ENCODE measurements at places on chromosomes 16 and 17.

DNA sequence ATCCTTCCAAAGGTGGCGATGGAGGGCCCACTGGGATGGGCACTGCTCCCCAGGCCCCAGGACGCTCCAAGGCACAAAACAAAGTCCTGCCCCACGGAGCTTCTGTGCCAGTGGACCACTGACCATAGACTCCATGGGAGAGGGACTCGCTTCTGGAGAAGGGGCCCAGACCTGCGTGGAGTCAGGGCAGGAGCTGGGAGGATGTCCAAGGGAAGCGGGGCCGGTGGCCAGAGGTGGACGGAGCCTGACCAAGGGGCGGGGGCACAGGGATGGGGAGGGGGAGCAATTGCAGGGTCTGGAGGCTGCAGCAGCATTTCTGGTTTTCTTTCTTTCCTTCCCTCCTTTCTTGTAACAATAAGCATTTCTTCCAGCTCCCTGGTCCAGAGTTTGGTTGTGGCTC is 14.1 kb downstream of the KCNJ12 start:
- H3K27ac ChIP-seq, result no peak overlapping the region
- no peak overlapping the region for H3K4me3 ChIP-seq
- no peaks in the 10 kb centered on the region for H3K27me3 ChIP-seq
- no peaks in the 10 kb centered on the region for H3K4me1 ChIP-seq
- no peaks in the 10 kb centered on the region for H3K36me3 ChIP-seq
- no peak for DNase-seq

DNA sequence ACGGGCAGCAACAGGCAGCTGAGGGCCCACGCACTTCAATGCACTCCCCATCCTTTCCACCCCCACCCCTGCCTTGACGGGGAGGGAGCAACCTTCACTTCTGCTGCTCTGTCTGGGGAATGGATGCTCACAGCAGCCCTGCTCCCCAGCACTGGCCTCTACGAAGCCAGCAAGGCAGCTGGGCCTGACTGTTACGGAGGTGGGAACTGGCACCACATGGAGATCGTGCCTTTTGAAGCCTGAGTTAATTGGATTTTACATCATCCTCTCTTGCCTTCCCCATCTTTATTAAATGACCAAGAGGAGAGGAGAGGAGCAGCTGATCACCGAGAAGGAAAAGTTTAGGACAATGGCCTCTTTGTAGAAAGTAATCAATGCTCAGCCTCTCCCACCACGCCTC is 187.0 kb upstream of the RPL38 start:
- H3K27ac ChIP-seq, result no peak overlapping the region
- no peaks in the 10 kb centered on the region for H3K36me3 ChIP-seq
- no peak for DNase-seq
- H3K4me3 ChIP-seq, result no peak overlapping the region

DNA sequence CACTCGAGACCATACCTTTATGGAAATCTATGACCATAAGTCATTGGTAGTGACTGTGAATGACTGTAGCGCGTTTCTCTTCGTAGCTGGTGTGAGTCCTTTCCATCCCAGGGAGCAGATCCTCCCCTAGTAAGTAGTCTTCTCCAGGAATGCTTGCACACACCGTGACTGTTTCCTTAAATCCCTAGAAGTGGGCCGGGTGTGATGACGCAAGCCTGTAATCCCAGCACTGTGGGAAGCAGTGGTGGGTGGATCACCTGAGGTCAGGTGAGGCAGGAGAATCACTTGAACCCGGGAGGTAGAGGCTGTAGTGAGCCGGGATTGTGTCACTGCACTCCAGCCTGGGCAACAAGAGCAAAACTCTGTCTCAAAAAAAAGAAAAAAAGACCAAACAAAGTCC is 70.6 kb downstream of the CRISPLD2 start:
- DNase-seq, result no peak
- H3K36me3 ChIP-seq, result no peaks in the 10 kb centered on the region
- no peak overlapping the region for H3K27ac ChIP-seq

DNA sequence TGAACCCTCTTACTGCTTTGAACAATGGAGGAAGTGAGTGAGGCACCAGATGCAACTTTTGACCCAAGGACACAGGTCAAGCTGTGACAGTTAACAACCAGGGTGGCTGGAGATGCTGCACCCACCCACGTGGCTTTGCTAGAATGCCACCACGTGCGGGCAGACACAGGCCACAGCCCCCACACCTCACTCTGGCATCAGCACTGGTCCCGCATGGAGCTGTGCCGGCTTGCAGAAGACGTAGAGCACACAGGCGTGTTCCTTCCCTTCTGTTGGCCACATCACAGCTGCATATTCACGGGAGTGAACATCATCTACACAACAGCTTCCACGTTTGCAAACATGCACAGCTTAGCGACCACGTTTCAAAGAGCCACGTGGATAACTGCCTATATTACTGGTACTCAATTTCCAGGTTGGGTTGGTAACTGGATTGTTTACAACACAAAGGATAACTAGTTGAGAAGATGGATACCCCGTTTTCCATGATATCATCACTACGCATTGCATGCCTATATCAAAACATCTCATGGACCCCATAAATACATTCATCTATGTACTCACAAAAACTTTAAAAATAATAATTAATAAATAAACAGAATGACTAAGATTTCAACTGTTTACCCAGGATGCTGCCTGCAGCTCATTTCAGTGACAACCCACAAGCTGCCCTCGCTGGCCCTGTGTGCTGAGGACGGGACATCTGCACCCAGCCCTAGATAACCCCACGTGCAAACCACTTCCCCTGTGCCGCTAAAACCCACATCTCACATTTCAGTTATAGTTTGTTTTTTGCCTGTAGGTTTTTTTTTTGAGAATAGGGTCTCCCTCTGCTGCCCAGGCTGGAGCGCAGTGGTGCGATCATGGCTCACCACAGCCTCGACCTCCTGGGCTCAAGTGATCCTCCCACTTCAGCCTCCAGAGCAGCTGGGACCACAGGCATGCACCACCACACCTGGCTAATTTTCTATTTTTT is 132.0 kb downstream of the ANKRD11 start:
- no peak overlapping the region for H3K4me3 ChIP-seq
- H3K36me3 ChIP-seq, result no peaks in the 10 kb centered on the region
- H3K27me3 ChIP-seq, result no peaks in the 10 kb centered on the region
- no peak for DNase-seq
- H3K27ac ChIP-seq, result no peak overlapping the region

- H3K36me3 ChIP-seq, result no peaks in the 10 kb centered on the region
- H3K27me3 ChIP-seq, result no peaks in the 10 kb centered on the region
- H3K4me3 ChIP-seq, result no peak overlapping the region
- no peaks in the 10 kb centered on the region for H3K4me1 ChIP-seq
- DNase-seq, result no peak
- no peak overlapping the region for H3K27ac ChIP-seq
These were observed 46.7 kb upstream of the KDM8 start for GRCh38 chr16:27156579-27156978.

- H3K27ac ChIP-seq, result peak overlapping the region; percentile 81
- peak overlapping the region; percentile 23 for H3K4me3 ChIP-seq
- peak; percentile 76 for DNase-seq
- no peaks in the 10 kb centered on the region for H3K27me3 ChIP-seq
- peaks cover 27% of the 10 kb centered on the region for H3K4me1 ChIP-seq
These were observed 44.3 kb downstream of the SOCS3 start for GRCh38 chr17:78315355-78316114.

DNA sequence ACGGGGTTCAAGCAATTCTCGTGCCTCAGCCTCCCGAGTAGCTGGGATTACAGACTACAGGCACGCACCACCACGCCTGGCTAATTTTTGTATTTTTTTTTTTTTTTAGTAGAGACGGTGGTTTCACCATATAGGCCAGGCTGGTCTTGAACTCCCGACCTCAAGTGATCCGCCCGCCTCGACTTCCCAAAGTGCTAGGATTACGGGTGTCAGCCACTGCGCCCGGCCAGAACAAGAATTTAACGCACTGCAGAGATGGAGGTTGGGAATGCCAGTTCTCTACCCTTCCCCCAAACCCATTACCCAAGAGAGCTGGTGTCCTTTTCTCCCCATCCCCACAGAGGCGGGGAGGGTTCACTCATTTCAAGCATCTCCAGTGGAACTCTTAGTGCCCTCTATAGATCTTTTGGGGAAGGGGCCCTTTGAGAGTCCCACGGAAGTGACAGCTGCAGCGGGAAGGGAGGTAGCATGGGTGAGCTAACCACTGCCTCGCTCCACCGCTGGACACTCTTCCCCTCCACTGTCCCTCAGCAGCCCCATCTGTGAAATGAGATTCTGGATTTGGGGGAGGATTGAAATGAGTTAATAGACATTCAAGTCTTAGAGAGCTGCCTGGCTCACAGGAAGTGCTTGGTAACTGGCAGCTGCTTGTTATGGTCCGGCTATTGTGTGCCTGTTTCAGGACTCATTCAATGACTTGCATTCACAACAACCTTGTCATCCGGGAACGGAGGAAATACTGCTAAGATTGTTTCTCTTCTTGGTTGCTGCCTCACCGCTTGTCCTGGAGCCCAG is 3.5 kb upstream of the UBALD2 start:
- no peak for DNase-seq
- no peaks in the 10 kb centered on the region for H3K36me3 ChIP-seq
- H3K4me1 ChIP-seq, result peaks cover 14% of the 10 kb centered on the region
- H3K27me3 ChIP-seq, result no peaks in the 10 kb centered on the region

DNA sequence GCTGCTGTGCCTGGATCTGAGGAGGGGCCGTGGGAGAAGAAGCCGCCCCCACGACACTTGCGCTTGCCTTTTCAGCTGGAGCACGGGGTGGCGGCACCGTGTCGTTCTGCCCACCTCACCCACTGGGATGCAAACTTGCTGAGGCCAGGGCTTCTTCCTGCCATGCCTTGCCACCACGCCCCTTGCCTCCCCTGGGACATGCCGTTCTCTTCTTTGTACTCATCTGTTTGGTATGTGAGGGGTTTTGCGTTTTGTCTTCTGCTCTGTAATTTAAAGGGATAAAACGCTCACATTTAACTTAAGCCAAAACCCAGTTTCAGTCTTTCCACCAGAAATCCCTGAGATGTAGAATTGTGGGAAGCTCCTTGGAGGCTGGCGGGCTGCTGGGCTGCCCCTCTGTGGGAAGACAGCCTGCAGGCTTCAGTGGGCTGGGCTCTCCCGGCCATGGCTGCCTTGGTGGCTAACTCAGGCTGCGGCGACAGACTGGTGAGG is 180.2 kb downstream of the RPTOR start:
- H3K27ac ChIP-seq, result no peak overlapping the region
- no peak overlapping the region for H3K4me3 ChIP-seq
- DNase-seq, result no peak
- no peaks in the 10 kb centered on the region for H3K27me3 ChIP-seq

GRCh38 chr16:85697431-85697830 is 8.7 kb upstream of the GINS2 start:
- no peaks in the 10 kb centered on the region for H3K36me3 ChIP-seq
- no peaks in the 10 kb centered on the region for H3K4me1 ChIP-seq
- no peak for DNase-seq
- no peak overlapping the region for H3K27ac ChIP-seq
- H3K27me3 ChIP-seq, result peaks cover 3% of the 10 kb centered on the region

DNA sequence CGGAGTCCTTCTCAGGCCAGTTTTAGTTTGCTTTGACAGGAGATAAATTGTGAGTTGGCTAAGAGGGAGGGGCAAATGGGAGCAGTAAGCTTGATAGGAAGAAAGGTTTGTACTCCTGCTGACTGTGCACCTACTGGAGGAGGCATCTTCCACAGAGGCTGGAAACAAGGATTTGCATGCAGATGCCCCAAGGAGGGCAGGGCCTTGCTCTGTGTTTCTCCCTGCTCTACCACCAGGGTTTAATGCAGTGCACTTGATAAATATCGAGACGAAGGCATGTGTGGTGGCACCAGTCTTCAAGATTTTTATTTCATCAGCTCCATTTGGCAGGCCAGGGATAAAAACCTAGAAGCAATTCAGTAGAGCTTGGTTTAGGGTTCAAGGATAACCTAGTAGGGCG is 210.5 kb upstream of the C16orf82 start:
- H3K4me3 ChIP-seq, result no peak overlapping the region
- no peaks in the 10 kb centered on the region for H3K36me3 ChIP-seq
- DNase-seq, result no peak
- H3K4me1 ChIP-seq, result no peaks in the 10 kb centered on the region
- no peaks in the 10 kb centered on the region for H3K27me3 ChIP-seq

DNA sequence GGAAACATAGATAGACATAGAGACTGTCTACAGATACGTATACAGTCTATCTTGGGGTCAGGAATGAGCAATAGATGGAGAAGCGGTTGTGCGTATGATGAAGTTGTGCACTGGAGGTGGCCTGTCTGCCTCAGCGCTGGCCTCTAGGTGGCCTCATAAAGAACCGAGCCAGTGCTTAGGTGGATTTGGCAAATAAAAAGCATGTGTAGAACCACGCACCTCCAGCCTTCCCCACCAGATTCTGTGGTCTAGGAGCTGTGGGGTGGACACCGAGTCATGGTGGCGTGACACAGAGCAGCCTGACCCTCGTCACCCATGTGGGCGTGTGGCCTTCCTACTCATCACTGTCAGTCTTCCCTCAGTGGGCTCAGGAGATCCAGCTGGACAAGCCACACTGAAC is 34.0 kb downstream of the PGS1 start:
- no peak for DNase-seq
- H3K27me3 ChIP-seq, result no peaks in the 10 kb centered on the region
- peaks cover 9% of the 10 kb centered on the region for H3K36me3 ChIP-seq
- H3K27ac ChIP-seq, result no peak overlapping the region
- H3K4me1 ChIP-seq, result no peaks in the 10 kb centered on the region

- H3K4me1 ChIP-seq, result no peaks in the 10 kb centered on the region
- H3K27me3 ChIP-seq, result no peaks in the 10 kb centered on the region
- H3K4me3 ChIP-seq, result no peak overlapping the region
- H3K36me3 ChIP-seq, result no peaks in the 10 kb centered on the region
- no peak overlapping the region for H3K27ac ChIP-seq
- no peak for DNase-seq
These were observed 44.3 kb upstream of the HELZ start for GRCh38 chr17:67289181-67289876.

- H3K4me1 ChIP-seq, result peaks cover 6% of the 10 kb centered on the region
- H3K27ac ChIP-seq, result no peak overlapping the region
- no peaks in the 10 kb centered on the region for H3K27me3 ChIP-seq
- no peak overlapping the region for H3K4me3 ChIP-seq
These were observed 5.8 kb downstream of the RNF40 start for GRCh38 chr16:30767767-30768465.

DNA sequence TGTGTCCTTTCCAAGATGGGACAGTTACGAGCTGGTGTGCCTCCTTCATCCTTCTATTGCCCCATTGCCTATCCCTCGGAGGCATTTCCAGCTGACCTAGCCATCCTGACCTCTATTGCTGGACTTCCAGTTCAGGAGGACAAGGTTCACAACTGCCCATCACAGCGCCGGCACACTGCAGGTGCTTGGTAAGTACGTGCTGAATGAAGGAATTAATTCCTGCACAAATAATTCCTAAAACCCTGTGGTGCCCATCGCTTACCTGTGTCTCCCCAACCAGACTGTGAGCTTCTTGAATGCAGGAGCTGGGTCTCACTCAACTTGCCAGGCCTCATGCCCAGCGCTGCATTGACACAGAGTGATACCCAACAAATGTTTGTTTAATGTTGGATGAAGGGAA is 13.0 kb downstream of the ALOX15B start:
- no peaks in the 10 kb centered on the region for H3K36me3 ChIP-seq
- H3K4me3 ChIP-seq, result no peak overlapping the region
- H3K4me1 ChIP-seq, result no peaks in the 10 kb centered on the region
- no peak for DNase-seq
- H3K27ac ChIP-seq, result no peak overlapping the region

- no peaks in the 10 kb centered on the region for H3K36me3 ChIP-seq
- H3K27me3 ChIP-seq, result peaks cover 41% of the 10 kb centered on the region
- no peaks in the 10 kb centered on the region for H3K4me1 ChIP-seq
- DNase-seq, result no peak
- H3K27ac ChIP-seq, result no peak within 1 kb of the TSS
- H3K4me3 ChIP-seq, result no peak within 1 kb of the TSS
These were observed at the start of gene OR1F1 for GRCh38 chr16:3187798-3188674. TSS of gene OR1F1 (plus strand) at chr16:3188204.
